ENCODE measurements at places on chromosomes 3 and 15. TPM values are rescaled to one million over a fixed set of nuclear protein-coding genes. Genes with fewer than 3 reads are reported as not detected.
A peak's percentile ranks its signal among the peaks of the same experiment; 100 is the strongest.

CYP1A1 gene
- not detected for total RNA-seq

GCSAM gene
- not detected for total RNA-seq

GOLGA6B gene
- total RNA-seq: not detected

DNA sequence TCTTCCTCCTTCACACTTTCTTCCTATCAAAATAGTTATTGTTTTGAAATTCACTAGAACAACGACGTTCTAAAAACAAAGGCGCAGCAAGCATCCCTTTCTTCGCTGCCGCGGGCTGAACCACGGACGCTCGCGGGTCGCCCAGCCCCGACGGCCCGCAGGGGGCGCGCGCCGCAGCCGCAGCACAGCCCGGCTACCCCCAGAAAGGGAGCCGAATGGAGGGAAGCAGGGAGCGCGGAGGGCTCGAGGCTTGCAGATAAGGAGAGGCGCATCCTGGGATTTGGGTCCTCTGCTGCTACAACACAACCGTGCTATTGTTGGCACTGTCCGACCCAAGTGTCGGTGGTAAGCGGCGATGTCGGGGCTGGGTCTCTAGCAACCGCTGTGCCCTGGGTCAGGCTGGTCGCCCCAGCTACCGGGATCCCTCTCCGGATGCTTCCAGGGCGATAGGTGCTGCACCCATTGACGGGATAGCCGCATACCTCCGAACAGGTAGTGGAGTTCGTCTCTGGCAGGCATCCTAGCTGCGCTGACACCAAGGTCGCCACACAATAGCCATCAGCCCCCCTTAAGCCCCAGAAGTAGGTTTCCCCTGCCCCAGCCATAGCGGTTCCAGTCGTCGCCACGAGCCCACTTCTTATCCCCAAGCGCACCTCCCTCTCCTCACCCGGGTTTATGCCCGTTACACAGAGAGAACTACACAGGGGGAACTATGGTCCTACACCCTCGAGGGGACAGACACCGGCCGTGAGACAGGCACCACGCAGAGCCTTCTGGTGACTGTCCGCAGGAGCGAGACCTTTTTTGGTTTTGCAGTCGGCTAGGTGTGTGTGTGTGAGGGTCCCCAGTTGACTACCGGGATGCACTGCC, 6.0 kb downstream of the ONECUT1 start:
- H3K4me3 ChIP-seq: no peak overlapping the region
- no peaks in the 10 kb centered on the region for H3K27me3 ChIP-seq
- DNase-seq: peak; percentile 73
- no peaks in the 10 kb centered on the region for H3K36me3 ChIP-seq

GRCh38 chr15:67097930-67098740, 32.7 kb downstream of the SMAD3 start:
- H3K36me3 ChIP-seq: no peaks in the 10 kb centered on the region
- H3K27ac ChIP-seq: no peak overlapping the region
- peak; percentile 77 for DNase-seq
- H3K4me1 ChIP-seq: no peaks in the 10 kb centered on the region
- no peak overlapping the region for H3K4me3 ChIP-seq

Data from aorta (tissue), 5 donors.